ENCODE measurements at places on chromosomes 13 and 19. TPM values are rescaled to one million over a fixed set of nuclear protein-coding genes. Genes with fewer than 3 reads are reported as not detected.

The FCER2 gene
- total RNA-seq, result not detected

The FAM98C gene
- total RNA-seq, result 12.3 TPM

The ATP4B gene
- not detected for total RNA-seq

The SHD gene
- not detected for total RNA-seq

The CBY2 gene
- total RNA-seq, result not detected

The FGF21 gene
- not detected for total RNA-seq

The ZSCAN4 gene
- not detected for total RNA-seq

The TMEM38A gene
- total RNA-seq, result 2.7 TPM

The CEBPA gene
- total RNA-seq, result 0.19 TPM

The KLK2 gene
- total RNA-seq, result 0.14 TPM

The IZUMO1 gene
- 0.28 TPM for total RNA-seq

The ZNF569 gene
- total RNA-seq, result 7.5 TPM

The DHDH gene
- not detected for total RNA-seq

The GPR32 gene
- not detected for total RNA-seq

The DAND5 gene
- total RNA-seq, result 0.09 TPM

The ZIK1 gene
- total RNA-seq, result 6.1 TPM

The SHISA7 gene
- total RNA-seq, result not detected

The TEX26 gene
- not detected for total RNA-seq

The PSG2 gene
- not detected for total RNA-seq

The CRX gene
- not detected for total RNA-seq

The NFIX gene
- 23.7 TPM for total RNA-seq

The GPR4 gene
- 3.2 TPM for total RNA-seq

The C13orf46 gene
- 0.17 TPM for total RNA-seq

All from dermis blood vessel endothelial cell (primary cell).